ENCODE measurements at places on chromosomes 4 and X. TPM values are rescaled to one million over a fixed set of nuclear protein-coding genes. Genes with fewer than 3 reads are reported as not detected.

DNA sequence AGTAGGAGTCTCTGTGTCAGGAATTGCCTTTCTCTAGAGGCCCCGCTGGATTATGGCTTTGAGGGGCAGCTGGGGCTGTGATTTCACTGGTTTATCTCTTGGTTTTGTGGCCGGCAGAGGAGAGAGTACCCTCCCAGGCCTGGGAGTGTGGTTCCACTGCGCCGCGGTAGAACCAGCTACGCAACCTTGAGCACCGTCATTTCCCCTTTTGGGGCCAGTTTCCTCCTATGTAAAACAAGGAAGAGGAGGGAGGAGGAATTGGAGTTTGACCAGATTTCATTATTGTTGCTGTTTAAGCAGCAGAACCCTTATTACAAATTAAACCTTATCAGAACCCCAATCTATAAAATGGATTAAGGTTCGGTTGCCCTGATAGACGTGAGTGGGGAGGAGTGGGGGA is 4.4 kb downstream of the SOX3 start:
- no peak for DNase-seq

KCTD8 gene
- total RNA-seq = 1.1 TPM

GRCh38 chrX:20437683-20438082 is 171.0 kb upstream of the RPS6KA3 start:
- no peak for DNase-seq

DNA sequence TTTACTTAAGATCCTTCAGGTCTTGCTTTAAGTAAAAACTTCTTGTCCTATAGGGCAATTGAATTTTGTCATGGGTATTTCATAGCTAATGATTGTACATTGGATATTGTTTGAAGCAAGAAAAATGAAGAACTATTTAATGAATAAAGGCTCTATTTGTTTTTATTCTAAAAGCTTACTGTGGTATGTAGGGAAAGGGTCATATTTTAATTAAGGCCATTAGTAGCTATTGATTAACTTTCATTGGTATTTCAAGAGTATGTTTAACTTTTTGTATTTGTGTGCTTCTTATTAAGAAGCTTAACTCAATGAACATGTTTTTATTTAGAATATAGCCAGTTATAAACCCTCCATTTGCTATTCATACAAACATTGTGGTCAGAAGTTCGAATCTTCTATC is 1951.8 kb upstream of the ADGRL3 start:
- DNase-seq = no peak

- no peak for DNase-seq
These were observed 33.7 kb downstream of the COQ2 start for GRCh38 chr4:83250687-83251446.

GRCh38 chrX:41145920-41146608 is 60.8 kb downstream of the USP9X start:
- DNase-seq = peak; percentile 92

- DNase-seq = peak; percentile 68
These were observed 219.0 kb downstream of the TLL1 start for GRCh38 chr4:166091912-166092510.

GRCh38 chr4:113869743-113870375 is 108.3 kb upstream of the CAMK2D start:
- peak; percentile 54 for DNase-seq

DNA sequence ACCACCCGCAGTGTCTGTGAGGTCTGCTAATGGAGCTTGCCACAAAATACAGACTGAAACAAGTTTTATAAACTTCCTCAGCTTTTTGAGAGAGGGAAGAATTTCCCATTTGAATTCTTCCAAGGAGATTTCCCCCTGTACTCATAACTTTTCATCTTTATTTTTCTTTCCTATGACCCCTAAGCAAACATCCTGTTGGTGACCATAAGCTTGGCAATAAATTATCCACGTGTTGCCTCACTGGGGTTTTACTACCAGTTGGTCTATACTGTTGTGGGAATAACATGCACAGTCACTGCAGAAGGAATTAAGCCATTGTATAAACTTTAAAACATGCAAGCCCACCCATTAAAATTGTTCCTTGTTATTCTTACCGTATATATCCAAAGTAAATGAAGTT is 86.2 kb downstream of the SLC39A8 start:
- no peak for DNase-seq

- DNase-seq = no peak
These were observed 77.9 kb downstream of the SMARCA1 start for GRCh38 chrX:129445436-129445835.

DNA sequence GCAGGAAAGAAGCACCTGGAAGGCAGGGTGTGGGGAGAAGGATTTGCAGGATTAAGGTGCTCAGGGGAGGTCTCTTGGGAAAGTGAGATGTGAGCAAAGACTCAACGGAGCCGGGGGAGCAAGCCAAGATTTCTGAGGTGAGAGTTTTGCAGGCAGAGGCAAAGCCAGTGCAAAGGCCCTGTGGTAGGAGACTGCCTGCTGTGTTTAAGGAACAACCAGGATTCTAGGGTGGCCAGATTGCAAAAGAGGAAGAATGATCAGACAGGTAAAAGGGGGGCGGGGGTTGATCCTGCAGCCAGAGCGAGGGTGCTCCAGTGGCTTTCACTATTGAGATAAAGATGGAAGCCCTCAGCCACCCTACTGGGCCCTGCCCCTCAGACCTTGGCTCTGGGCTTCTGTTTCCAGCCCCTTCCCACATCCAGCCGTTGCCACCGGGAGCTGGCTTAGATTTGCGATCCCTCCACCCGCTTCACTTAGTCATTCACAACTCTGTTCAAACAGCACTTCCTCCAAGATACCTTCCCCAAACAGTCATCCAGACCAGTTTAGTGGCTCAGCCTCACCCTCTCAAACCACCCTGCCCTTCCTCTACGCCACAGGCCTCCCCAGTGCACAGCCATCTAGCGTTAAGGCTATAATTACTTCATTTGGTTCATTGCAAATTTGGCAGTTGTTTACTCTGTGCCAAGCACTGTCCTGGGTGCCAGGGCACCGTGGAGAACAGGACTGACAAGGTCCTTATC is 23.3 kb upstream of the BCOR start:
- no peak for DNase-seq

DNA sequence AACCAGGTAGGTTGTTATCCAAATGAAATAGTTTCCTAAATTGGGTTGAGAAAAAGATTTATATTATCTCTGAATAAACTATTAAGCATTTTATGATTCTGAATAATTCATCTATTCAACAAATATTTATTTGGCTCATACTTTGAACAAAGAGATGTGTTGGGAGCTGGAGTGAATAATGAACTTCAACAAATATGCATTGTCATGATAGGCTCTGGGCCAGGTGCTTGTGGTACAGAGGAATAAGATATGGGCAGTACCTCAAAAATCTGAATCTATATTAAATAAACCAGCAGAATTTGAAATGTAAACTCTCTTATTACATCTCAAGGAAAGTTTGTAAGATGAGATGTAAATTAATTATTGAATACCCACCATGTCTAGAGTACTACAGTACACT is 75.7 kb upstream of the DCLK2 start:
- peak; percentile 61 for DNase-seq

FAT1 gene
- 114 TPM for total RNA-seq

GRCh38 chrX:45372151-45372550 is 171.5 kb upstream of the DIPK2B start:
- DNase-seq = no peak

- DNase-seq = no peak
These were observed 27.9 kb upstream of the KIAA0232 start for GRCh38 chr4:6754481-6755087.

DNA sequence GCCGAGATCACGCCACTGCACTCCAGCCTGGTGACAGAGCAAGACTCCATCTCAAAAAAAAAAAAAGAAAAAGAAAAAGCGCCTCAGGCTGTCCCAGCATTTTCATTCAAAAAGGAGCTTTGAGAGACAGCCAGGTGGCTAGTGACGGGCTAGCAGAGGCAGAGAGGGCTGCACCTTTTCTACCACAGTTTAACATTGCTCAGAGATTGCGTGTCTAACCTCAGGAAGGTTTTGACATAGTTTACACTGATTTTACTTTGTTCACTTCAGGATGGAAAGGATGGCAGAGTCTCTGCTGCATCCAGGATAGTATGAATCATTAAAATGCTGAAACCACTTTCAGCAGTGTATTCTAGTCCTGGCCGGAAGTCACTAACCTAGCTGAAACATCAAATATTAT is 28.1 kb downstream of the ZFP42 start:
- DNase-seq = no peak

DNA sequence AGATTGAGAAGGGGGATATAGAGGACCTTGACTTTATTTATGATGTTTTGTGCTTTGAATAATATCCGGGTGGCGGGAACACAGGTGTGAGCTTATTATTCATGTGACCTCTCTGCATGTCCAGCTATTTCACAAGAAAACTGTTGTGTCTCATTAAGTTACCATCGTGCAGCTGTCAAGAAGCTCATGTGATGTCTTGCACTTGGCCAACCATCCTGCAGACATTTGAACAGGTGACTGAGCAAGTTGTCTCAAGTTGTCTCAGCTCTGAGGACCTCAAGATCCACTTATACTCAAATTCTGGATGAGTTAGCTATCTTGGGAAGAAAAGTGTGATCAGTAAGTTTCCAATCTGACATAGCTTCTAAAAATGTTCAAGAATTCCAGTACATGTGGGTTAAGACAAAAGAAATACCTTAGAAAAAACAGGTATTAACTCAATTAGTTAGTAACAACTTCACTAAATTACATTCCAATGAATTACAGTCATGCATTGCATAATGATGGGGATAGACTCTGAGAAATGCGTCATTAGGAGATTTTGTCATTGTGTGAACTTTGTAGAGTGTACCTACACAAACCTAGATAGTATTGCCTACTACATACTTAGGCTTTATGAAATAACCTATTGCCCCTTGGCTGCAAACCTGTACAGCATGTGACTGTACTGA is 462.2 kb downstream of the INPP4B start:
- no peak for DNase-seq

P2RY8 gene
- not detected for total RNA-seq

- DNase-seq = peak; percentile 3
These were observed 369.5 kb upstream of the FAM241A start for GRCh38 chr4:111775556-111776297.

TLR3 gene
- total RNA-seq = 3.3 TPM

CHST7 gene
- 4.2 TPM for total RNA-seq

- DNase-seq = no peak
These were observed 1030.3 kb upstream of the LCORL start for GRCh38 chr4:19051831-19052230.

- no peak for DNase-seq
These were observed 787.1 kb upstream of the FTHL17 start for GRCh38 chrX:31858915-31859314.

GRCh38 chr4:56475917-56476316 is 8.5 kb downstream of the SRP72 start:
- no peak for DNase-seq

DNA sequence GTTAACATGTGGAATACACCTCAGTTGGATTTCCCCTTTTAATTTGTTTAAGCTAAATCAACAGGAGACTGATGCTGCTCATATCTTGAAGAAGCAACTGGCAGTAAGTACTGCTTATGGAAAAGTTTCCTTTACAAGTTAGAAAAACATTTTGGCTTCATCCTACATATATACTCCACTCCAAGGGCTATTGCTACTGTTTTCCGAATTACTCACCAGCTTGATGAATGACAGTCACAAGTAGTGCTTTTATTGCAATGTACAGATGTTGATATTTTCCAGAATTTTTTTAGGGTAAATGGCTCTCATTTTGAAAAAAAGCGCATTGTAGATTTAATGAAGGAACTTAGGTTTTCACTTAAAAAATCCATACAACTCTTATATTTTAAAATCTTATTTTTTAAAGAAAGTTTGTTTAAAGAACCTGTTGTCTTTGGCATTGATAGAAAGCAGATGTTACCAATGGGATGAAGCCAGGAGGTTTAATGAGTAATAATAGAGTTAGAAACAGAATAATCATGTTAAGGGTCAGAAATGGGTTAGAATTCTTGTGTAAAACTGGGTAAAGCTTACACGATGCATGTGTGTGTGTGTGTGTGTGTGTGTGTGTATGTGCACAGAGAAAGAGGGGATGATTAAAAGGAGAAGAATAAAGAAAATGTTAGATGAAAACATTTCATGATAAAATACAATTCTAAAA is 272.9 kb downstream of the CFAP299 start:
- DNase-seq = peak; percentile 63

GRCh38 chr4:100147684-100148083 is 42.6 kb downstream of the DDIT4L start:
- DNase-seq = no peak

GRCh38 chr4:98506462-98507132 is 151.8 kb downstream of the TSPAN5 start:
- DNase-seq = no peak

- DNase-seq = no peak
These were observed 794.2 kb upstream of the LCORL start for GRCh38 chr4:18815779-18816173.

DNA sequence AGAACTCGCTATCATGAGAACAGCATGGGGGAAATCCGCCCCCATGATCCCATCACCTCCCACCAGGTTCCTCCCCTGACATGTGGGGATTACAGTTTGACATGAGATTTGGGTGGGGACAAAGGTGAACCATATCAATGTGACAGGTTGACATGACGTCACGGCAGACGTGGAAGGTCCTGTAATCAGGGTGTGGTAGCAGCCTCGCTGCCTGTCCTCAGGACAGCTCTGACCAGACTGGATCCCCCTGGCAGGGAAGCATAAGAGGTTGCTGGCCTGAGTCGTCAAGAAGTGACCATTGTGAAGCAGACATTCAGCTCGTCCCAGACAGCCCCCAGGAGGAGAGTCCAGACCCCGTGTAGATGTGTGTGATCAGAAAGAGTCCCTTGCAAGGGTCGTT is 104.6 kb downstream of the TNIP2 start:
- no peak for DNase-seq

GRCh38 chr4:1017706-1018105 is 6.3 kb downstream of the FGFRL1 start:
- no peak for DNase-seq
